Hippocampal formation (tissue), 2 donors: ENCODE measurements at places on chromosomes 13 and 19.

DNA sequence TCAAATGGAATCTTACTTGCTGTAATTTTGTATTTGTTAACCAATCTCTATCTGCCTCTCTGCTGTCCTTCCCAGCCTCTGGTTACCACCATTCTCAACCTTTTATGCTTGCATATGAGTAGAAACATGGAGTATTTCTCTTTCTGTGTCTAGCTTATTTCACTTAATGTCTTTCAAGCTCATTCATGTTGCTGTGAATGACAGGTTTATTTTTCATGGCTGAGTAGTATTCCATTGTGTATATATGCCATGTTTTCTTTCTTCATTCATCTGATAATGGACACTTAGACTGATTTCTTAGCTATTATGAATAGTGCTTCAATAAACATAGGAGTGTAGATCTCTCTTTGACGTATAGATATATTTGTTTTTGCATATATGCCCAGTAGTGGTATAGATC lies 13.4 kb downstream of the ZNF460 start:
- DNase-seq: no peak

DNA sequence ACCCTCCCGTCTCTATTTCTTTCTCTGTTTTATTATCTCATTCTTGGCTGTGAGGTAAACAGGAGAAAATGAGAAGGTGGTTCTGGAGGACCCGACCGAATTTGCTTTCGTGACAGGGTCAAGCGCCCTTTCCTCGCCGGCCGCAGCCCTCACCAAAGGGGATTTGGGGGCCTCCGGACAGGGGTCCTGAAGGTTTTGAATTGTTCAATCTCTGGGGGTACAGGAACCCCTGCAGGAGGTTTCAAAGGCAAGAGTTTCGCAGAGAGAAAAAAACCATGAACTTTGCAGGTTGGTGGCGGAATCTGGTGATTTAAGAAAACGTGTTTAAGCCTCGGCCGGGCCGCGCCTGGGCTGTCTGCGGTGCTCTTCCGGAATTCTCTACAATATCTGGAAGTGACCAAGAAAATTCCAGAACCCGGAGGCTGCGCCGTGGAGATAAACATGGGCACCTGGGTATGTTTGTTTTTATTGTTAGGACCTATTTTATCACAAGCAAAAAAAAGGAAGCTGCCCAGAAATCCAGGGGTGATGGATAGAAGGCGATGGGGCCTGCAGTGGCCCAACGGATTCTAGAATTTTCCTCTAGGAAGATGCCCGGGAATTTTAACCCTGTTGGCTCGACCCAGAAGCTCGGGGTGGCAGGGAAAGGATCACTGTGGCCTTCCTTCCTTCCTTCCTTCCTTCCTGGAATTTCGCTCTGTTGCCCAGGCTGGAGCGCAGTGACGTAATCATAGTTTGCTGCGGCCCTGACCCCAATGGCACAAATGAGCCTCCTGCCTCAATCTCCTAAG lies 14.2 kb upstream of the PTBP1 start:
- no peak for DNase-seq

DNA sequence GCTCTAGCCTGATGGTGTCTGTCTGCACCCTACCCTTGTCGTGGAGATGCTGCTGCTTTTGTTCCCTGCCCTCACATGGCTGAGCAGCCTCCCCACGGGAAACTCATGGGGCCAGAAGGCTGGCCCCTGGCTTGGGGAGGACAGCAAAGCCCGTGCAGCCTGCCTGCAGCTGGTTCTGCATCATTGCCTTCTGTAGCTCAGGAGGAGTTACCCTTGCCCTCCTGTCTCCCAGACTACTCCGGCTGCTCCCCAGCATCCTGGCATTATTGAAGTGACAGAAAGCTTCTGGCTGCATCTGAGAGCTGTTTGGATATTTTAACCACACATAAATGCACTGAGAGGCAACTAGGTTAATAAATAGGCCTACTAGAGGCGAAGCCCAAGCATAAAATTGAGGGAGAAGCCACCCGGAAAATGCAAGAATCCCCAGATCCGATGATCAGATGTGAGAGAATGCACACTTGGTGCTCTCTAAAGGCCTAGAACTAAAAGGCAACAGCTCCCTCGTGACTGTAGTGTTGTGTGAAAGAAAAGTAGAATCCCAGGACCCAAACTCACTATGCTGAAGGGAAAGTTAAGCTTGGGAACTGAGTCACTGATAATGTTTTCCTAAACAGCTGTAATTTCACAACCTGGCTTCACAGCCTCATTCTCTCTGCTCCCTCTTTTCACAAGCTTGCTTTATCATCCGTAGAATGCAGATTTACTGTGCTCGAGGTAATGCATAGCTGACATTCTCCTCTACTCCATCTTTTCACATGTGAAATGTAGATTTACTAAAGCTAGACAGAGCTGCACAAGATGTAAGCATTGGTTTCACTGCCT lies 110.8 kb downstream of the TNFRSF19 start:
- DNase-seq: no peak

DNA sequence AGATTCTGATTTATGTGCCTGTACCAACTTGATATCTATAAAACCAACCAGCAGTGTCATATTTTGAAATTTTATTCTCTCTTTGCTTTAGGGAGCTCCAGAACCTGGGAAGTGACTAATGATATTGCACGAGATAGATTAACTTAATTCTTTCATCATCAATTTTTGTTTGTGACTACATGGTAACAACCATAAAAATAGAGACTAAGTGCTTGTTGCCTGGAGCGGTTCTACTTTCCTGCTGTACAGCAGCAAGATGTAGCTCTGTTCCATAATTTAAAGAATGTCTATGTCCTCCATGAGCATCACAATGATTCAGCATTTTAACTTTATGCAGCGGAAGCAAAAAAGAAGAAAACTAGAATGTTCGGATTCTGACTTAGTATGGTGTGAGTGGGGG lies 275.6 kb downstream of the KLF5 start:
- no peak for DNase-seq

DNA sequence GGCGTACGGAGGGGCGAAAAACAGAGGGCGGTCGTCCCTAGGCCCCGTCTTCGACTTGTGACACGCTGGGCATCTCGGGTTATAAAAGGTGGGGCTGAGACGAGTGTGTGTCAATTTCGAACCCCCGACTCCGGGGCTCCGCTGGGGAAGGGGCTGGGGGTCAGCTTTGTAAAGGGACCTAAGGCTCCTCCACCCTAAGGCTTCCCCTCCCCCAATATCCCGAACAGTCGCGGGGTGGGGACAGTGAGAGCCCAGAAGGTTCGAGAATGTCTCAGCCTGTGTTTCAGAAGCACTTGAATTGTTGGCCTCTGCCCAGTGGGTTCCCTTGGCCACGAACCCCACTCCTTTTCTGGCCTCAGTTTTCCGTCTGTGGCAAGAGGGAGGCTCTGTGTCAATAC lies 450 bp downstream of the SELENOW start:
- peak; percentile 26 for DNase-seq

DNA sequence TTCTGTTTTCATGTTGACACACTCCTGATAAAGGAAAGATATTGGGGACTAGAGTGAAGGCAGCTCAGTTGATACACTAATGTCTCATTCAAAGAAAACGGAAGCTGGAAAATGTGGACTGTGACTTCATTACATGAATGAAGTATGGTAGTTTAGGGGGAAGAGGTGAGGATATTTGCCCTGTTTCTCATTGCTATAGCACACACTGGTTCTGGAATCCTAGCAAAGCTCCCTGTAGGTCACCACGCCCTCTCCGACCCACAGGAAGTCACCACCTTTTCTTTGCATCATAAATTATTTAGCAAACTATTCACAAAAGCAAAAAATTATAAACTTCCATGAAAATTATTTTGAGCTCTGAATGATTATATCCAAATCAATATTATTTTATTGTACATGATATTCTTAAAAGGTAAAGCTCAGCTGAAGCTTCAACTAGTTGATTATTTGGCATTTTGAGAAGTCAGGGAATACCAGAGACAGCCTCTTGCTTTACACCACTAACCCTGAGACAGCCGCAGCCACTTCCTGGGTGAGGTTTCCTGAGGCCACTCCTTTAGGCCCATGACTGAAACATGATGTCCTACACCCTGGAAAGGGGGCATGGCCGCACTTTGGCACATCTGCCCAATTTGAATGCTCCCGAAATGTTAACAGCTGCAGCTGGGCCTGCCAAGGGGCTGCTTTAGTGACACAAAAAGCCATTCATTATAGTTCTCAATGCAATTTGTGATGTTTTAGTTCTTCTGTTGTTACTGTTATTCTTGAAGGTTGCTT lies 50.0 kb upstream of the WDFY2 start:
- peak; percentile 23 for DNase-seq

- no peak for DNase-seq
Observed at GRCh38 chr13:83065108-83065507, 817.2 kb downstream of the SLITRK1 start.

DNA sequence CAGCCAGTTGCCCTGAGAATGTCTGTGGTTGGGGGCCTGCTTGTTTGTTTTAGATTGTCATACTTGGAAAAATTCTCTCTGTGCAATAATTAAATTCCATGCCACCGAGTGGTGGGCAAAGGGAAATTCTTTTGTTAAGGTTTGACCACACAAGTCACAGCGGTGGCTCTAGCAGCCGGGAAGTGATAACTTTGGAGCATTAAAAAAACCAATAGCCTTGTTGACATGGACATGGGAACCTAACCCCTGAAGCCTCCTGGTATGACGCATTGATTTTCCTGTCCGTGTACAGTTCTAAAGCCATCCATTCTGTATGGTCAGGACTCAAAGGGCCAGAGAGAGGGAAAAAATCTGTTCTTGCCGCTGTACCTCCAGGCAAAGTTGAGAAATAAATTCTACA lies 384.9 kb upstream of the ZNF507 start:
- no peak for DNase-seq

GRCh38 chr13:111492958-111493357 lies 172.5 kb downstream of the TEX29 start:
- DNase-seq: no peak

- DNase-seq: no peak
Observed at GRCh38 chr19:7391218-7391670, 42.5 kb downstream of the ARHGEF18 start.

DNA sequence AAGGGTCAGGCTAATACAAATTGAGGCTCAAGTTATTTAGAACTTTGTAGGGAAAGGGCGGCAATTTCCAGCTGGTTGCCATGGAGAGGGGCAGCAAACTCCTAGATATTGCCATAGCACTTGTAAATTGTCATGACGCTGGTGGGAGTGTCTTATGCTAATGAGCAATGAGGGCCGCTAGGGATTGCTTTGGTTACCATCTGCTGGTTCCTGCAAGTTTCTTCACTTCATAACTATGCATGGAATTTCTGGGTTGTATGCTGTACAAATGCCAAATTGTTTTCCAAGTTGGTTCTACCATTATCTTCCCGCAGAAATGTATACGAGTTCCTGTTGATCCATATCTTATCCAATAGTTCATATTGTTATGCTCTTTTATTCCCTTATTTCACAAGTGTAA lies 1339.4 kb downstream of the EFNB2 start:
- no peak for DNase-seq

- no peak for DNase-seq
Observed at GRCh38 chr13:73832128-73832588, 302.0 kb downstream of the KLF12 start.

DNA sequence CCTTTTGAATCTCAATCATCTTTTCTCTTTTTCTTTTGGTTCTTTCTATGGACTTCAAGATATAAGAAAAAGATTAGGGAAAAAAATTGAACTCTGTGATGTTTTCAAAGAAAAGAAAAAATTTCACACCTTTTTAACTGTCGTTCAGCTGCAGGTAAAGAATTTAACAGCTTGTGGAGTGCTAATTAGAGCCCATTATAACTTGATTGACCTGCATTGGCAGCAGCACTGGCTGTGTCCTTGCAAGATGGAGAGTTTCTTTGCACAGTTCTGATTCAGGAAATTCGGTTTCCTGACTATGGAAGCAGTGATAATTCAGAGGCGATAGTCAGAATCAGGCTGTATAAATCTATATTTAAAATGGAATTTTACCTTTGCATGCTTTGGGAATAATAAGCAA lies 183.2 kb upstream of the DACH1 start:
- DNase-seq: no peak

- DNase-seq: no peak
Observed at GRCh38 chr13:113488283-113488682, 2.2 kb downstream of the DCUN1D2 start.

GRCh38 chr19:56107626-56108351 lies 13.3 kb downstream of the ZNF787 start:
- no peak for DNase-seq

DNA sequence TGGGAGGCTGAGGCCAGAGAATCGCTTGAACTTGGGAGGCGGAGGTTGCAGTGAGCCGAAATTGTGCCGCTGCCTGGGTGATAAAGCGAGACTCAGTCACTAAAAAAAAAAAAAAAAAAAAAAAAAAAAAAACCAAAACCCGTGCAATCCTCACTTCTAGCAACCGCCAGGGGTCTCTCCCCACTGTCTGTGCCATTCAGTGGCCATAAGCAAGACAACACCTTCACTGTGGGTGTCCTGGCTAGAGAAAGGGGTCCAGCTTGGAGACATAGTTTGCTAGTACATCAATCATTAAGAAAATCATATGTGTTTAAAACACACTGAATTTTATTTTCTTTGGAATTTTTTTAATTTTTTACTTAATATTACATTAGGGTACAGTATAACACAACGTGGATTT lies 68.2 kb downstream of the RASL11A start:
- no peak for DNase-seq

DNA sequence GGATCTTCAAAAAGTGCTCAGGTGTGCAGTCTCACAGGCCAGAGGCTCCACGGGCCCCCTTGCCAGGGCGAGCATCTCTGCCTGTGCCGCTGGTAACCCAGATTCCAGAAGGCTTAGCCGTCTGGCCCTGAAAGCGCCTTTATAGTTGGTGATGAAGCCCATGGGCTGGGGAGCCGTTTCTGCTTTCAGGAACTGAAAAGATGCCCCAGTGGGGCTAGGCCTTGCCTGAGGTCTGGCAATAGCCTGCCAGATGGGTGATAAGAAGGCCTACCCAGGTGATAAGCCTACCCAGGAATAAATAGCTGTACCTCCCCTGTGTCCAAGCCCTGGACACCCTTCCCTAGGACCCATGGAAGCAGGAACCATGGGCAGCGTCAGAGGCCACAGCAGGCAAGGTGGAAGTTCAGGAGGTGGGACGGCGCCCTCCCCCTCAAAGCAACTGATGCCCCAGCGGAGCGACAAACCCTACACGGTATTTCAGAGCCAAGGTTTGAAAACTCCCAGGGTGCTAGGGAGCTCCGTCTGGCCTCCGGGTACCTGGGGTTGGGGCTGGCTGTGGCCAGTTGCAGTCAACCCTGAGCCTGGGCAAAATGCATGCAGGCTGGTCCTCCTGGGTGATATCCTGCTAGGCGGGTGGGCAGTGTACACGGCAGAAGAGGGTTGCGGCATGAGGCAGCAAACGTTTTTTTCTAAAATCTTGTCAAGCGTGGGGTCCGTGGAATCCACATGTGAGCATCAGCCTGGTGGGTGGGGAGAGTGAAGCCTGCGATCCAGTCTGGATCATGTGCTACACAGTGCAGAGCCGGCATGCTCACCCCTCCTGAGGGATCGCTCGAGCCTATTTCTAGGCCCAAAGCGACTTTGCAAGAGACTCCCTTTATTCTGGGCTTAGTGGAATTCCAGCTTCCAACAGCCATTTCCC lies 45.3 kb downstream of the ACTN4 start:
- no peak for DNase-seq

- no peak for DNase-seq
Observed at GRCh38 chr13:20828539-20829364, 55.0 kb upstream of the EEF1AKMT1 start.
